IPS DF 6.9 (cell line): ENCODE measurements at places on chromosomes 2 and 18.
A peak's percentile ranks its signal among the peaks of the same experiment; 100 is the strongest.

GRCh38 chr2:67528320-67528719 is 131.2 kb downstream of the ETAA1 start:
- no peaks in the 10 kb centered on the region for H3K36me3 ChIP-seq
- no peak overlapping the region for H3K4me3 ChIP-seq

DNA sequence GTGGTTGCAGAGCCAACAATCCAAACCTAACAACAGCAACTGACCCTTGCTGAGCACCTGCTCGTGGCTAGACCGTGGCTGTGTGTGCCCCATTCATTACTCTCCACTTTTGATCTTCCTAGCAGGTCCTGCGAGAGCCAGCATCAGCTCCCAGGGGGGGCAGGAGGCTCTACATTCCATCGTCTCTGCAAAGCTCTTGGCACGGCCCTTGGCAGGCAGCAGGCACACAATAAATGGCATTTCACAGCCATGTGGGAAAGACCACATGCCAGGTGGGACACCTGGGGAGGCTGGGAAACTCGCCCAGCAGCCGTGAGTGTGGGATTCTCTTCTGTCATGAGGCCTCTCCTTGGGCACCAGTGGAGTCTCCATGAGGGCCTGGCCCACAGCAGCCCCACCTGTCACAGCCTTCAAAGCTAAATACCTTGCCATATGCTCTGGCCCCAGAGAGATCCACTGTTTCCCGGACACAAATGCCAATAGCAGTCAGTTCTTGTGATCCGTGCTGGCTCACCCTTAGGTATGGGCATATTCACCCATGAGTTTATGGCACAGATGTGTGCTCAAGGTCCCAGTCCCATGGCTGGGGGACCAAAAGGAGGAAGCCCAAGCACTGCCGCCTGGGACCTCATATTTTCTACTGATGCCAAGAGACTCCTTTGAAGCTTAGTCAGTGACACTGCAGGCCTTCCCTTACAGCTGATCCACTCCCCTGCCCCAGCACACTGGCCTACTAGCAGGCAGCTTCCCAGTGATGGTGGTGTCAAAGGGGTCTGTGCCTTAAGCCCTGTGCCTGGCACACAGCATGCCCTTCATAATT is 6.8 kb upstream of the TEX51 start:
- H3K4me1 ChIP-seq, result no peaks in the 10 kb centered on the region
- H3K27me3 ChIP-seq, result no peaks in the 10 kb centered on the region
- H3K4me3 ChIP-seq, result no peak overlapping the region
- DNase-seq, result no peak
- H3K36me3 ChIP-seq, result no peaks in the 10 kb centered on the region

- no peak for DNase-seq
- no peaks in the 10 kb centered on the region for H3K4me1 ChIP-seq
- no peak overlapping the region for H3K27ac ChIP-seq
- no peaks in the 10 kb centered on the region for H3K27me3 ChIP-seq
- H3K36me3 ChIP-seq, result peaks cover 7% of the 10 kb centered on the region; the same call in 1 of the 2 replicates
These were observed 3.1 kb downstream of the PSMD1 start for GRCh38 chr2:231059756-231060155.

DNA sequence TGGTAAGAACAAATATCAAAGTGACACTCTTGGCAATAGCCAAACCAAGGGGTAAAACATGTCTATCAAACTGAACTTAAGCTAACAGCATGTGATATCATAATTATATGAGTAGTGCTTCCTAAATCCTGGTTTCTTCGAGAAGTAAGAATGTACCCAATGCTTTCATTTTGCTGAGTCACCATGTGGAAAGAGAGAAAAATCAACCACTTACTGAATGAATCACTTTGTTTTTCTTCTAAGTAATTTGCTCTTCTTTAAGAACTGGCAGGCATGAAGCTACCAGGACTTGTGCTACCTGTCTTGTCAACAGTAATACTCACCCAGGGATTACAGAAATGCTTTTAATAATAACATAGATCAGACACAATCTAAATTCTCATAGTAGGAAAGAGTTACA is 19.0 kb upstream of the DUSP19 start:
- no peak overlapping the region for H3K27ac ChIP-seq
- DNase-seq, result no peak
- H3K4me1 ChIP-seq, result no peaks in the 10 kb centered on the region
- no peaks in the 10 kb centered on the region for H3K36me3 ChIP-seq

- no peak overlapping the region for H3K4me3 ChIP-seq
- H3K27ac ChIP-seq, result no peak overlapping the region
- no peaks in the 10 kb centered on the region for H3K27me3 ChIP-seq
- DNase-seq, result no peak
- H3K4me1 ChIP-seq, result no peaks in the 10 kb centered on the region
These were observed 278.3 kb downstream of the TNS1 start for GRCh38 chr2:217724471-217724870.

- no peaks in the 10 kb centered on the region for H3K36me3 ChIP-seq
- no peak overlapping the region for H3K27ac ChIP-seq
- H3K4me3 ChIP-seq, result no peak overlapping the region
- DNase-seq, result no peak
These were observed 46.4 kb upstream of the REEP1 start for GRCh38 chr2:86383844-86384243.

DNA sequence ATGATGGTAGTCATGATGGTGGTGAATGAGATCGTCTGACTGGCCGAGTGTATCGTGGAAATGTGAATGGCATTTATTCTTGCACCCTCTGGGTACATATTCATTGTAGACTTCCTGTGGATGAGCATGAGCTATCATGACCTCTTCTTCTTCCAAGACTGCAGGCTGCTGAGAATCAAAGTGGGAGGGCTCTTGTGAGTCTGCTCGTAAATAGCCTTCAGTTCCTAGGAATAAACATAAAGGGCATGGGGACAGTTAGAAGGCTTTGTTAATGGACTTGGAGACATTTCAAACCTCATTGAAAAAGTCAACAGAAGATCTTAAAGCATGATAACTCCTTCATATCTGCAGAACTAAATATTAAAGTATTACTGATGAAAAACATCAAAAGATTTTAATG is 14.9 kb downstream of the SLC39A6 start:
- no peak overlapping the region for H3K27ac ChIP-seq
- no peak overlapping the region for H3K4me3 ChIP-seq
- no peaks in the 10 kb centered on the region for H3K27me3 ChIP-seq
- peaks cover 14% of the 10 kb centered on the region for H3K36me3 ChIP-seq
- H3K4me1 ChIP-seq, result no peaks in the 10 kb centered on the region

DNA sequence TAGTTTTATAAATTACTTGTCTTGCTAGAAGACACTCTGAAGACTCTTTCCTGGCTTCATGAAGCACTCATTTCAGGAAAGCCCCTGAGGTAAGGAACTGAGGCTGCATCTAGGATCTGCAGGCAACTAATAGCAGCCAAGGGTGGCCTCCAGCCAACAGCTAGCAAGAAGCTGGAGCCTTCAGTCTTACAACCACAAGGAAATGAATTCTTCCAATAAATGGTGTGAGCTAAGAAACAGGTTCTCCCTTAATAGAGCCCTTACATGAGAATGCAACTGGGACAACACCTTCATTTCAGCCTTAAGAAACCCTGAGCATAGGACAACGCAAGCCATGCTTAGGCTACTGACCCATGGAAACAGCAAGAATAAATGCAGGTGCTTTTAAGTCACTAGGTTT is 254.6 kb upstream of the RBBP8 start:
- no peak overlapping the region for H3K4me3 ChIP-seq
- no peaks in the 10 kb centered on the region for H3K4me1 ChIP-seq
- H3K36me3 ChIP-seq, result no peaks in the 10 kb centered on the region
- H3K27me3 ChIP-seq, result no peaks in the 10 kb centered on the region
- no peak overlapping the region for H3K27ac ChIP-seq
- no peak for DNase-seq

DNA sequence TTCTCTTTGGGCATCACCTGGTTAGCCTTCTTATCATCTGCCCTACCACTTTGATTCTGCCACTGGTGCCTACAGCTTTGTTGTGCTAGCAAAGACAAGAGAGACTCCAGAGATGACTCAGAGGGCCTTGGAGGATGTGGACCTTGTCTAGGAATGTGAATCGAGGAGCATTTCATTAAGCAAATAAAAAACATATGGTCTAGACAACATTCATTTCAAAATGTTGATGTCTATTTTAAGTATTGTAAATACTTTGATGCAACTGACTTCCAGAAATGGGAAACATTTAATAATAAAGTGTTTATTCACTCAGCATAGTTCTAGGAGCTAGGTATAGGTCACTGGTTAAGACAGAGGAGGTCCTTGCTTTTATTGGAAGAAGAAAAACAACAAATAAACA is 195.5 kb downstream of the CDCA7 start:
- no peaks in the 10 kb centered on the region for H3K36me3 ChIP-seq
- DNase-seq, result no peak
- H3K27me3 ChIP-seq, result no peaks in the 10 kb centered on the region
- H3K27ac ChIP-seq, result no peak overlapping the region
- 0 out of 2 replicates have a peak, but pooled peaks cover 1% of the 10 kb centered on the region for H3K4me1 ChIP-seq

- no peaks in the 10 kb centered on the region; the same call in 1 of the 2 replicates for H3K4me1 ChIP-seq
- no peaks in the 10 kb centered on the region for H3K36me3 ChIP-seq
- H3K27me3 ChIP-seq, result no peaks in the 10 kb centered on the region
- no peak for DNase-seq
- no peak overlapping the region for H3K4me3 ChIP-seq
These were observed 142.9 kb upstream of the SMAD2 start for GRCh38 chr18:48073211-48073930.

DNA sequence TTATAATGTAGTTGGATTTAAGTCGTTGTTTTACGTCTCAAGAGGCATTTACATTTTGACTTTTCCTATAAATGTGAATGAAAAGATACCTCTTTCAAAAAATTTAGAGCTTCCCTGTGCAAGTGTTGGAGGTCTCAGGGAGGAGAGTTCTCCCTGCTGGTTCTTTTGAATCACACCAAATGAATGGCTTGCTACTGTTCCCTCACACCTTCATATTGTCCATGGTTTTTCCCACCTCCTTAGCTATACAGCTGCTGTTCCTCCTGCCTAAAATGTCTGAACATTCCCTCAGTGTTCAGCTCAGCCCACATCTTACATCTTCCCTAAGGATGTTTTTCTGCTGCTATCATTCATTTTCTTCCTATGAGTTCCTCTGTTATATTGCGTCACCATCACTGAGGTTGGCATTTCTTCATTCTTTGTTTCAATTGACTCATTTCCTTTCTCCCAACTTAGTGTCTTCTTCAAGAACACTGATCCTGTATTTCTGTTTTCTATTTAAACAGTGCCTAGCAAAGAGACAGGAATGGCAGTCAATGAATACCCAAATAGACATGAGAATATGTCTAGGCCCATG is 46.0 kb downstream of the COX7A2L start:
- H3K4me3 ChIP-seq, result no peak overlapping the region
- no peaks in the 10 kb centered on the region for H3K36me3 ChIP-seq
- H3K27me3 ChIP-seq, result no peaks in the 10 kb centered on the region
- no peak overlapping the region for H3K27ac ChIP-seq
- H3K4me1 ChIP-seq, result no peaks in the 10 kb centered on the region; the same call in 1 of the 2 replicates

DNA sequence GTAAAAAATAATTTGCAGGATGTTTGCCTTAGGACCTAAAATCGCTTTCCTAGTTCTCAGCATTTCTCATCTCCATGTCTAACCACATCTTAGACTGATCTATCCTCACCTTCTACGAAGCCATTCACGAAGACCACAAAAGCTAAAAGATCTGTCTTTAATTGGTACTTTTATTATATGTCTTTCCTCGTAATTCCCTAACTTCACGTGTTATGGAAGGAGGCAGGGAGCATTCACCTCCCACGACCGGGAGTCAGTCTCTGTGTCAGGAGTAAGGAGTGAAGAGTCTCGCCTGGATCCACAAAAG is 1.6 kb downstream of the DLGAP1 start:
- no peak for DNase-seq
- no peak overlapping the region for H3K27ac ChIP-seq
- no peaks in the 10 kb centered on the region for H3K27me3 ChIP-seq
- H3K4me3 ChIP-seq, result peak overlapping the region; percentile 83; the same call in 1 of the 2 replicates

GRCh38 chr2:45256867-45257641 is 247.8 kb upstream of the SIX2 start:
- H3K4me1 ChIP-seq, result peaks cover 13% of the 10 kb centered on the region
- H3K4me3 ChIP-seq, result no peak overlapping the region
- DNase-seq, result peak; percentile 33
- no peaks in the 10 kb centered on the region for H3K36me3 ChIP-seq
- no peak overlapping the region for H3K27ac ChIP-seq

GRCh38 chr2:126634273-126634861 is 21.6 kb upstream of the GYPC start:
- H3K36me3 ChIP-seq, result no peaks in the 10 kb centered on the region
- H3K27ac ChIP-seq, result no peak overlapping the region
- DNase-seq, result no peak
- H3K27me3 ChIP-seq, result no peaks in the 10 kb centered on the region
- no peak overlapping the region for H3K4me3 ChIP-seq
- peaks cover 1% of the 10 kb centered on the region; the same call in 1 of the 2 replicates for H3K4me1 ChIP-seq

DNA sequence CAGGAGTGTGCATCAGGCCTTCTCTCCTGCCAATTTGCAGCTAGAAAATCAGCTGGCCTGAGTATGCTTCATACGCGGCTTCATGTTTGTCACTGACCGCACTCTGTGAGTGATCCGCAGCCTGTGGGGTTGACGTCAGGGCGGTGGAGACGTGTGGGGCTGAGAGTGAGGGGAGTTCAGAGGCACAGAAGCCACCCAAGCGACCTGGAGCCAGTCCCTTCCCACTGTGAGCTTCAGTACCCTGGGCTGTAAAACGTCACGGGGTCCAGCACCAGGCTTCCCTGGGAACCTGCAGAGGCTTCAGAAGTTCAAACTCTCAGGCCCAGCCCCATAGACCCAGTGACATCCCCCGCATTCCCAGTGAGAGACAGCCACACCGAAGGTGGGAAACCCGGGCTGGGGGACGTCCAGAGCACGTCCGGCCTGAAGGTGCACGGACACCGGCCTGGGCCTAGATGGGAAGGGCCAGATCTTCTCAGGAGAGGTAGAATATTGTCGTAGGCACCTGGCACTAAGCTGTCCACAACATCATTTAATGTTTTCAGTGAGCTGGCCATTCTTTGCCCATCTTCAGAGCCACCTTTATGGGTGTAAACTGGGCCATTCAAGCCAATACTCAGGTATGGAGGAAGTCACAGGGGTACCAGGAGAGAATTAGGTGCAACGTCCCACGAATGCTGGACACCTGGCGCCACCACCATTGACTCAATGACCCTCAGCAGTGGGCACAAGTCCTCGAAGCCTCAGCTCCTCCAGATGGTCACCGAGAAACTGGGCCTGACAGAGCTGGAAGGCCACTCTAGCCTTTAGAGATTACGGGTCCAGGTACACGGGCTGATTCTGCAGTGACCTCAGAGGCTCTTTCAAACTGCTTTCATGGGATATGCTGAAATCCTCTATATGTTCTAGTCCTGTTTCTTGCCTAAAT is 235.6 kb upstream of the MYT1L start:
- no peak for DNase-seq
- no peaks in the 10 kb centered on the region for H3K36me3 ChIP-seq
- no peaks in the 10 kb centered on the region; the same call in 1 of the 2 replicates for H3K4me1 ChIP-seq
- no peak overlapping the region for H3K4me3 ChIP-seq

GRCh38 chr2:147033044-147033443 is 811.8 kb upstream of the ACVR2A start:
- no peak for DNase-seq
- no peaks in the 10 kb centered on the region for H3K27me3 ChIP-seq
- H3K27ac ChIP-seq, result no peak overlapping the region

- H3K27ac ChIP-seq, result no peak overlapping the region
- DNase-seq, result no peak
- H3K27me3 ChIP-seq, result no peaks in the 10 kb centered on the region
- H3K4me1 ChIP-seq, result no peaks in the 10 kb centered on the region
These were observed 18.1 kb upstream of the MGAT4A start for GRCh38 chr2:98749066-98749450.

GRCh38 chr2:186433040-186433439 is 53.0 kb upstream of the ZC3H15 start:
- H3K4me3 ChIP-seq, result no peak overlapping the region
- H3K36me3 ChIP-seq, result no peaks in the 10 kb centered on the region
- H3K4me1 ChIP-seq, result no peaks in the 10 kb centered on the region
- H3K27ac ChIP-seq, result no peak overlapping the region

GRCh38 chr2:122525336-122525735 is 769.9 kb downstream of the TSN start:
- no peak overlapping the region for H3K27ac ChIP-seq
- H3K27me3 ChIP-seq, result no peaks in the 10 kb centered on the region
- H3K4me1 ChIP-seq, result no peaks in the 10 kb centered on the region
- DNase-seq, result no peak
- H3K36me3 ChIP-seq, result no peaks in the 10 kb centered on the region
